ENCODE measurements at places on chromosomes 7 and 10.
A peak's percentile ranks its signal among the peaks of the same experiment; 100 is the strongest.

- DNase-seq = peak; percentile 83
These were observed 201.2 kb upstream of the NFE2L3 start for GRCh38 chr7:25950488-25951413.

GRCh38 chr10:120077707-120078492 is 185.4 kb downstream of the SEC23IP start:
- DNase-seq = peak; percentile 17

DNA sequence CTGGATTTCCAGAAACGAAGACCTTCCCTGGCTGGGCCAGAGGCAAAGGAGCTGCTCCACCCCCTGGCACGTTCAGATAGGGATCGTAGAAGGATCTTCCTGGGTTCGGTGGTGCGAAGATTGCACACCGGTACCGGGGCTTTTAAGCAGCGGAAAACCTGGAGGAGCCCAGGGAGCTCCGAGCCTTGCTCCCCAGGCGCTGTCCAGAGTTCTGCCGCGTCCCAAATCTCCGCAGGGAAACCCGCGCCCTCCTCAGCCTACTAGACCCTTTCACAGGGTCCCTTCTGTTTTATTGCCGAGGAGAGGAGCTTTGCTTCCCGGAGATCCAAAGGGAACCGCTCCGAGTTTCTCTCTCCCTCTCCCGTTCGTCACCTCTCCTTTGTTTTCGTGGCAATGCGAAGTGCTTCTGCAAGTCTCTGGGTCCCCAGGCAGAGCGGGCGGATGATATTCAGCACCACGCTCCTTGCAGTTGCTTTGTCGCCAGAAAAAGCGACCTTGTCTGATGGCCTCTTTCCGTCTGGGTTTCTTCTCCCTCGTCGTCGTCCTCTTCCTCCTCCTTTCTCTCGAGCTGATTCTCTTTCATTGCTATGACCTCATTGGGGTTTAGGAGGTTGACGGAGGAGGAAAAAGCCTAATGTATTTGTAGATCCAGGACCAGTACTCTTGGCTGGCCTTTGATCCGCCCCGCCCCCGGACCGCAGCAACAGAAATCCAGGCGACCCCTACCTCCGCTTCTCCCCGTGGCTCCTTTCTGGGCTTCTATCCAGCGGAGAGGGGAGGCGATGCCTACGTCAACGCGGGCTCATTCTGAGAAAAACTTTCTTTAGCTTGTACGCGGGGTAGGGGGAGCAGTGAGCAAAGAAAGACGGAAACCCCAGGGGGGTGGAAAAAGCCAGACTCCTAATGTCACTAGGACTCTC is at the start of gene TMEM196:
Gene TMEM196 (minus strand): TSS at position 777 of the 920 bp plus-strand sequence. CDS start 921 bp downstream, outside the sequence.
- DNase-seq = no peak

- DNase-seq = peak; percentile 81
These were observed 411.5 kb upstream of the ZMIZ1 start for GRCh38 chr10:78657163-78657861.

DNA sequence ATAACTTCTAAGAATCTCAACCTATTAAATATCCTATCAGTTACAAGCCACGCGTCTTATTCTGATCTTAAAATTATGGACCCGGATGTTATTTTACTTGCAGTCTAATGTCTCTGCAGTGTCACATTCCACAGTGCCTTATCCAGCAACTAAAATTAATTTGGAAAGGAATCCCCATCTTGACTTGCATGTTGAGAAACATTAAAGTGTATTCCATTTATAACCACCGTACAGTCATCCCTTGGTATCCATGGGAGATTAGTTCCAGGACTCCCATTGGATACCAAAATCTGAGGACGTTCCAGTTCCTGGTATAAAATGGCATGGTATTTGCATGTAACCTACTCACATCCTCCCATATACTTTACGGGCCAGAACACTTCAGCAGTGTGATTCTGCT is 194.7 kb downstream of the ARHGAP21 start:
- no peak for DNase-seq

DNA sequence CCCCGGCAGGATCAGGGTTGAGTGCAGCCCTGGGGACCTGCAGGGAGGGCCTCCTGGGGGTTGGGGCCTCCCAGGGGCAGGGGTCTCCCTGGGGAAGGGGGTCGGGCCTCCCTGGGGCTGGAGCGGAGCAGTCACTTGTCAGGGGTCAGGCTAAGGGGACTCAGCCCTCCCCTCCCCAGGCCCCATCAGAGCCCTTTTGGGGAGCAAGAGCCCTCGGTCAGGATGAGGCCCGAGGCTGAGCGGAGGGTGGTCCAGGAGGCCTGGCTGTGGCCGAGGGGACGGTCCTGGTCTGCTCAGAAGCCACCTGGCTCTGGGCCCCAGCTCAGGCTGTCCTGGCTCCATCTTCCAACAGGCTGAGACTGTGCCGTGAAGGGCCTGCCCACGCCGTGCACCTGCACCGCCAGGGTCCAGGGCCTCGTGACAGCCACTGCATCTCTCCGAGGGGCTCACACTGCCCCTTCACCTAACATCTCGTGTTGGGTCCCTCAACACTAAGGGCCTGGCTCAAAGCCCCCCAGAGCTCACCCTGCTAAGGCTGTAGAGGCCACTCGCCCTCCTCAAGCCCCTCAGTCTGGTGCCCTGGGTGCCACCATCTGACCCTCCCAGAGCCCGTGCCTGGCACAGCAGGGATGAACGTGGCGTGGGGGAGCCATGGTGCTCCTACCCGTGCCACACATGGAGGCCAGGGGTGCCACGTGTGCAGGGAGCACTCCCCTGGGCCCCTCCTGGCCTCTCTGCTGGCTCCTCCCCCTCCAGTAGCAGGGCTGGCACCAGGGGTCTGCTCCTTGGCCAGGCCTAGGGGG is 12.9 kb downstream of the BHLHA15 start:
- no peak for DNase-seq

GRCh38 chr7:78134256-78134655 is 335.7 kb downstream of the PHTF2 start:
- DNase-seq = no peak

GRCh38 chr7:108091461-108091831 is 38.7 kb downstream of the LAMB4 start:
- DNase-seq = no peak

- DNase-seq = no peak
These were observed 759.1 kb upstream of the IGFBP3 start for GRCh38 chr7:46680147-46680546.

- no peak for DNase-seq
These were observed 179.6 kb downstream of the CELF2 start for GRCh38 chr10:11197266-11197712.

DNA sequence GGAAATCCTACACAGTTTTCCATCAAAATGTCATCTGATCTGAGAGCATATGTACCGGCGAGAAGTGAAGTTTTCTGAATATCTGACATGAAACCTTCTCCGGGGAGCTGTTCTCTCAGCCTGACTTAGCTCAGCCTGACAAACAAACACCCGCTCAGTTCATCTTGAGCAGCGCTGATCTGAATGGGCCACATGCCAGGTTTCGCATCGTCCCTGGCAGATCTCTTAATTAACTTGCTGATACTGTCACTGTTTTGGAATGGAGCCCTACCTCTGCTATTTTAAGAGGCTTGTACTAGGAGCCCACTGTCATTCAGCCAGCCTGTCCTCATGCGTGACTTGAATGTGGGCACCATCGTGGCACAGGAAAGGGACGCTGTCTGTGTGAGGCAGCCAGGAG is 109.2 kb downstream of the STRA8 start:
- DNase-seq = no peak

DNA sequence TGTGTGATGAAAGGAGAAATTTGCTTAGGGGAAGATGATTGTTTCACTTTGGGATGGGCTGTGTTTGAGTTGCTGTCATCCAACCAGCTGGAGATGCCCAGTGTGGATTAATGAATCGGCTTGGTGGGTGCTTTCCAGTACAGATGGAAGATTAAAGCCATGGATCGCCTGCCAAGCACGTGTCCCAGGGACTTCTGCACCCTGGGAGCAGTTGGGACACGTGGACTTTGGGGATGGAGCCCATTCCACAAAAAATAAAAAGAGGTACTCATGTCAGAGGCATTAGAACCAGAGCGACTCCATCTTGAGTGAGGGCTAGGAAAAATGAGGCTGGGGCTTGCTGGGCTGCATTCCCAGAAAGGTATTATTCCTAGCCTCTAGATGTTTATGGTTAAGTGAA is 29.3 kb upstream of the PRLHR start:
- DNase-seq = no peak

DNA sequence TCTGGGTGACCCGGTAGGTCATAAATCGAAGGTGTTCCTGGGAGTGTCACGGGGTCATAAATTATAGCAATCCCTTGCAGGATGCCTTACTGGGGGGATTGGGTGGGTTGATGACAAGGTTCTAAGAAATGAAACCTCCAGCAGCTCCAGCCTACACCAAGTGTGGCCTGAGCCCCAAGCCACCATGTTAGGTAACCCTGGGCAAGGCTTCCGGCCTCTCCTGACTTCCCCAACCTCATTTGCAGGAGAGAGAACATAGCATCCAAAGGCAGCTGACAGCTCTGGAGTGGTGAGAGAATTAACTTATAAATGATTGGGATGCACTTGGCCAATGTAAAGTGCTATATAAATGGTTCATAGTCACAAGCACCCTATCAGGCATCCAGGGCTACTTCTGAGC is 52.8 kb upstream of the TMEM273 start:
- no peak for DNase-seq

DNA sequence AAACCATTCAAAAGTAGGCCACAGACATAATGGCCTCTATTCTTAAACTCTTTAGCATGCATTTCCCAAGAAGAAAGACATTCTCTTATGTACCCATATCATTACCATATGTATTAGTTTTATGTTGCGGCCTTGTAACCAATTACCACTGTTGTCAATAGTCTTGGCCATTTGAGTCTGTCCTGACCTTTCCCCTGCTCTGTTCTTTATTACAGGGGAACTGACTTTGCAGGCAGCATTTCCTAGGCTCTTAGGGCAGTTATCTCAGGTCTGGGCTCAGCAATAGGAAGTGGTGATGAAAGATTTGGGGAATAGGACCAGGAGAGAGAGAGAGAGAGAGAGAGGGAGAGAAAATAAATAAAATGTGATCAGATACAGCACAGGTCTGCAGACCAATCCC is 194.5 kb upstream of the LRGUK start:
- no peak for DNase-seq

DNA sequence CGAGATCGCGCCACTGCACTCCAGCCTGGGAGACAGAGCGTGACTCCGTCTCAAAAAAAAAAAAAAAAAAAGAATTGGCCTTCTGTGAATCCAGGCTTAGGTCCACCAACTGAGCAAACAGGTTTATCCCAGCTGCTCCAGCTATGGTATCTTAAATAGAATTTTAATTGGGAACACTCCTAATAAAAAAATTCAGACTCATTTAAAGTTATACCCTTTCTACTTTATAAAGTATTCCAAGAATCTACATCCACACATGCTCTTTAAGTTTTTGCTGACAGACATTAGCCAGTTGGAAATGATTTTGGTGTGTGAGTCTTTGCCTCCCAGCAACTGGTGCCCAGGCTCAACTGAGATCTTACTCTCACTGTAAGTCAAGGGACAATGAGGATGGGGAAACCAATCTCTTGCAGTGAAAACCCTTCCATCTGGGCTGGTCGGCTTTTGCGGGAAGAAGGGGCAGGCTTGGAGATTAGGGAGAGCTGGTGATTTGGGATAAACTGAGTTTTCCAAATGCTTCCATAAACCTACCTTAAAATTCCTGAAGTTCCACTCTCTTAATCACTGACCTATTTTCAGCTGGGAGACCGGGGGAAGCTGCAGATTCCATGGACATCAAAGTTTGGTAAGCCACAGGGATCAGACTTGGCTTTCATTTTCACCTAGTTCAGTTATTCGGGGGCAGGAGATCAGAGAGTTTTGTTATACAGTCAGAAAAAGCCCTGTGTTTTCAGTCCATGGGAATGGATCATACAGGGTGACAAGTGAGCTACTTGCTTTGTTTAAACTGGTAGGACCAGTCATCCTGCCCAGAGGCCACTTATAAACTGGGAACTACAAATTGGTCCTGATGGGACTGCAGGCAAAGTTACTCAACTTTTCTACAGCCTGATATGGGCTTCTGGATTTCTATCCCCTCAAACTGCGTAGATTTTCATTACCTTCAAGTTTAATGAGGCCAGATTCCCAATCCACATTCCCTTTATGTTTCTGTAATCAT is 89.3 kb upstream of the ZNF746 start:
- no peak for DNase-seq

DNA sequence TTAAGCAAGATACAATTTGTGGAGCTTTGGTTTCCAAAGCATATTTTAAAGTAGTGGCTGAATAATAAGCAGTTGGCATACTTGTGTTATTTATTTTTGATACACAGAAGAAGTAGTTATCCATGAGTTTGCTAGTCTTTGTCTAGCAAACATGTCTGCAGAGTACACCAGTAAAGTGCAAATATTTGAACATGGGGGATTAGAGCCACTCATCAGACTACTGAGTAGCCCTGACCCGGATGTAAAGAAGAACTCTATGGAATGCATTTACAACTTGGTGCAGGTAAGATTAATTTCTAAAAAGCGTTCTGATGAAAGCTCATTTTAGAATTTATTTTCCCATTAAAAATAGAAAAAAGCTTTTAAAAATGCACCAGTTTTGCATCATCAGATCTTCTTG is 31.4 kb downstream of the ARMC3 start:
- DNase-seq = no peak

DNA sequence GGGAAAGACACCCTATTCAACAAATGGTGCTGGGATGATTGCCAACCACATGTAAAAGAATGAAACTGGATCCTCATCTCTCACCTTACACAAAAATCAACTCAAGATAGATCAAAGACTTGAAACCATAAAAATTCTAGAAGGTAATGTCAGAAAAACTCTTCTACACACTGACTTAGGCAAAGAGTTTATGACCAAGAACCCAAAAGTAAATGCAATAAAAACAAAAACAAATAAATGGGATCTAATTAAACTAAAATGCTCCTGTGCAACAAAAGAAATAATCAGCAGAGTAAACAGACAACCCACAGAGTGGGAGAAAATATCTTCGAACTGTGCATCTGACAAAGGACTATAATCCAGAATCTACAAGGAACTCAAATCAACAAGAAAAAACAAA is 504.2 kb upstream of the MBL2 start:
- DNase-seq = no peak

DNA sequence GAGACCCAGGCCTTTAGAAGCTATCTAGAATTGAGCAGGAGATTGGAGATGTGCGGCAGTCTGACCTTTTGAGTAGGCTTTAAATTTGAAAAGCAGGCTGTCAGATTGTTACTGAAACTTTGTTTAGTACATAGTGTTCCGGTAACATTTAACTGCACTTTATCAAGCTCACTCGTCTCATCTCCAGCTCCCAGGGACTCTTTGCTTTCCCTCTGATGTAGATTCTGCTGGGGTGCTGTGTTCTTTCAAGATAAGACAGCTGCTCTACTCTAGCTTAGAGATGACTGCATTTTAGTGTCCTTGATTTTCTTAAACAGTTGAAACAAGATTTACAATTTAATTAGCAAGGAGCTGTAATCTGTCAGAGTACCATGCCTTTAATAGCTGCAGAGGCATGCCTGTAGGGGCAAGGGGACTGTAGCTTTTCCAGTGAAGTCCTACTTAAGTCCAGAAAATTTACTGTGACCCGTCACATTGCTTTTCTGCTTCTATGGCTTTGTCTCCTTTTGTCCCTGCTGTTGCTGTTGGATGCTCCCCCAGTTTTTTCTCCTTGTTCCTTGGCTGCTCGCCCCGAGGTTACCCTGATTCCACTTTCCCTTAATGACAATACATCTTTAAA is 56.4 kb upstream of the MTPN start:
- DNase-seq = no peak

All from activated T-cell treated with anti-CD3 and anti-CD28 coated beads, Interleukin-2, amount 50 U/mL, for 48 hours (primary cell).